Activated naive CD8-positive, alpha-beta T cell treated with anti-CD3 and anti-CD28 coated beads, Interleukin-2, amount 50 U/mL, for 16 hours (primary cell): ENCODE measurements at places on chromosomes 2 and 18.

DNA sequence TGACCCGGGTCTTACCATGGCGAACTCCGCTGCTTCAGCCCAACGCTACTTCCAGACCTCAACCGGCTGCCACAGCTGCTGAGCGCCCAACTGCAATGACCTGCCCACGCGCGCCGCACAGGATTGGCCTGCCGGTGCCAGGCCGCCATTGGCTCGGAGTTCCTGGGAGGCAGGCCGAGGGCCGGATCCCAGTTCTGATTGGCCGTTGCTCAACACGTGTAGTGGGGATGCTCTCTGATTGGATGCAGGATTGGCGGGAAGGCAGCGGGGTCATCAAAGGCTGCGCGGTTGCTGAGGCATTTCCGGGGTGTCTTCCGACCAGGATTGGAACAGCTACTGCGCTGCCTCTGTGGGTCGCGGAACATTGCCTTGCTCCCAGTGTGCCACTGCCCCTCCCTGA is at the start of gene TUBA3E:
Gene TUBA3E (minus strand): TSS at position 97 of the 400 bp plus-strand sequence. CDS start 79 bp downstream, at position 18.
- no peak for DNase-seq

GRCh38 chr2:40397765-40398164 is 54.1 kb downstream of the SLC8A1 start:
- no peak for DNase-seq

- no peak for DNase-seq
Measured at GRCh38 chr2:237345411-237345810, 68.6 kb downstream of the COL6A3 start.

DNA sequence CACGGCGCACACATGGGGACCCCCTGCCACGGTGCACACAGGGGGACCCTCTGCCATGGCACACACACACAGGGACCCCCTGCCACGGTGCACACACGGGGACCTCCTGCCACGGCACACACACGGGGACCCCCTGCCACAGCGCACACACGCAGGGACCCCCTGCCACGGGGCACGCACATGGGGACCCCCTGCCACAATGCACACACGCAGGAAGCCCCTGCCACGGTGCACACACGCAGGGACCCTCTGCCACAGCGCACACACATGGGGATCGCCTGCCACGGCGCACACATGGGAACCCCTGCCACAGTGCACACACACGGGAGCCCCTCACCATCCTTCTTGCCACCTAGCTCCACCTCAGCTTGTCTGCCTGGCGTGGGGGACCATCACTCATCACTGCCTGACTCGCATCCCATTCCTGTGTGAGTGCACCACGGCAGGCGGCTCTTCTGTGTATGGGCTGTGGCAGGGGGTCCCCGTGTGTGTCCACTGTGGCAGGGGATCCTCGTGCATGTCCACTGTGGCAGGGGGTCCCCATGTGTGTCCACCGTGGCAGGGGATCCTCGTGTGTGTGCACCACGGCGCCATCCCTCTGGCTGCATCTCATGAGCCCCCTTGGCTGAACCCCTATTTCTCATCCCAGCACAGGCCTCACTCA is 206.7 kb downstream of the EIPR1 start:
- no peak for DNase-seq

- no peak for DNase-seq
Measured at GRCh38 chr2:83069724-83070123, 1389.4 kb downstream of the SUCLG1 start.

DNA sequence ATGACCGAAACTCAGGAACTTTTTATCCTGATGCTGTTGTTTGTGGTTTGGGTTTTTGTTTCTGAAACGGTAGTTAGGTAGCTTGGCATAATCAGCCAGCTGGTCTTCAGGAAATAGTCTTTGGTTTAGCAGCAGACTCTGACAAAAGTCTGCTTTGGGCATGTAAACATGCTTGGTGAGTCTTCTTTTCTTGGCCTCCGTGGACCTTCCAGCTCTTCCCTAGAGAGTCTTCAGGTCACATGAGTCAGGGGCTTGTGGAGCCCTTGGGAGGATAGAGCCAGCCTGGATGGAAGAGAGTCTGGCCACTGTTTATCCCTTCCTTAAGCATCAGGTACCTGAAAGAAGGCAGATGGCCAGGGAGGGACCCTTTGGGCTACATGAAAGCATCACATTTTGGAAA is 154.5 kb downstream of the MGAT5 start:
- DNase-seq, result no peak

- DNase-seq, result no peak
Measured at GRCh38 chr2:29249666-29250253, 134.5 kb downstream of the CLIP4 start.

DNA sequence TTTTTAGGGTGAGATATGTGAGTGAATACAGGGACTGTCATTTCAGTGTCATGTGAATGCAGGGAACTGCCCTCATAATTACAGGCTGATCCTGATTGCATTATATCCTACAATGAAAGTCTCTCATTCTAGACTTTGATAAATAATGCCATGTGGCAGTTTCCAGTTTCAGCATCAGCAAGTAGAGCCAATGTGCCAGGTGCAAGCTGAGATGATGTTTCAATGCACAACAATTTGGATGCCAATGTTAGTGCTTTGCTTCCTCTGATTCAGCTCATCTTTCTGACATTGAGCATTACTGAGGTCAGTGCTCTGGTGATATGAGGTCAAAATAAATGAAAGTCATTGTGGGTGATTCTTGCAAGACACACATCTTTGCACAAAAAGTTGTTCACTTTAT is 63.7 kb upstream of the TFPI start:
- no peak for DNase-seq

- no peak for DNase-seq
Measured at GRCh38 chr2:126936219-126936723, 37.6 kb downstream of the TEX51 start.

- no peak for DNase-seq
Measured at GRCh38 chr2:30862054-30862651, 54.9 kb upstream of the CAPN13 start.

GRCh38 chr18:42614619-42615293 is 500.7 kb downstream of the RIT2 start:
- DNase-seq, result no peak

- DNase-seq, result no peak
Measured at GRCh38 chr18:34710458-34710914, 388 bp downstream of the DTNA start.

- no peak for DNase-seq
Measured at GRCh38 chr2:235614900-235615712, 121.3 kb downstream of the AGAP1 start.

GRCh38 chr18:62881509-62882016 is 166.2 kb downstream of the PHLPP1 start:
- DNase-seq, result no peak

DNA sequence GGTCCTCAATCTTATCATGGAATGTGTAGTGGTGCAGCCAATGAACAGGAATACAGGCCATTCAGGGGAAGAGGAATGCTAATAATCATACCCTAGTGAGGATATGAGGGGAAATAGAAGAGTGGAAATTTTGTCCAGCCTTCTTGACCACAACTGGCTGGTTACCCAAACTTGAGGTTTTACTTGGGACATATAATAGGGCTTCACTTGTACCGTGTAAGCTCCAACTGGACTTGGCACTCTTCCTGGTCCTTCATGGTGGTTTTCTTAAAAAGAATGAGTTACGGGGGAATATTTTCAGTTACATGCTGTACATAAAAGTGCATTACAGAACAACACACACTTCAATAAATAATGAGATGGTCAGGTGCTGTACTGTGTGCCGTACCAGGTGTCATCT is 234.9 kb upstream of the RASGRP3 start:
- DNase-seq, result no peak

DNA sequence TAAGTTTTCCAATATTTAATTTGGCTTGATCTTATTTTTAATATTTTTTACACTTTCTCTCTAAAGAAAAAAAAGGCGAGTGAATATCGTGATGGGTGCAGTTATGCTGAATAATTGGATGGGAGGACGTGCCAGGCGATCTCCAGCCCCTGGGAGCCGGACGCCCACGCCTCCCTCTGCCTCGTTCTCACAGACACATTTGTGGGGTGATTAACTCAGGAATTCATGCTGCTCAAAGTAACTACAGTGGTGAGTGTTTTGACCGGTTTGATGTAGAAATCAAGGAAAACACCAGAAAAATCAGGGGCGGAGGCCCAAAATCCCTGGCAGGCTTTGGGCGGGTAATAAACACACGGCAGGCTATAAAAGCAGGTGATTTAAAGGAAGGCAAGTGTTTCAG is 736.8 kb upstream of the SALL3 start:
- DNase-seq, result no peak

DNA sequence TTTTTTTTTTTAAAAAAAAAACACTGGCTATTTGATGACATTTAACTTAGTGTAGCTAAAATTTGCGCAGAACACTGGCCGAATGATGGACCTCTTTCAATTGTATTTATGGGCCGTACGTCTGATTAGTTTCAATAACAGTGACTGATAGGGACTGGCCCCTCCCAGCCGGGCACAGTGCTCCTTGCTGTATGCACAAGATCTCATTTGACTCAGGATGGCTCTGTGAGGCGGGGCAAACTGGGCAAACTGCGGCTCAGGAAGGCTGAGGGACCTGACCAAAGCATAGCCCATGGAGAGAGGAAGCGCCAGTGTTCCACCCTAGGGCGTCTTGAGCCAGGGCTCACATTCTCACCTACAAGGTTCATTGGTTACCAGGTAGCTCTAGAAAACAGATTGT is 21.2 kb downstream of the TRAF3IP1 start:
- DNase-seq, result no peak
